ENCODE measurements at places on chromosomes 3 and 15.

DNA sequence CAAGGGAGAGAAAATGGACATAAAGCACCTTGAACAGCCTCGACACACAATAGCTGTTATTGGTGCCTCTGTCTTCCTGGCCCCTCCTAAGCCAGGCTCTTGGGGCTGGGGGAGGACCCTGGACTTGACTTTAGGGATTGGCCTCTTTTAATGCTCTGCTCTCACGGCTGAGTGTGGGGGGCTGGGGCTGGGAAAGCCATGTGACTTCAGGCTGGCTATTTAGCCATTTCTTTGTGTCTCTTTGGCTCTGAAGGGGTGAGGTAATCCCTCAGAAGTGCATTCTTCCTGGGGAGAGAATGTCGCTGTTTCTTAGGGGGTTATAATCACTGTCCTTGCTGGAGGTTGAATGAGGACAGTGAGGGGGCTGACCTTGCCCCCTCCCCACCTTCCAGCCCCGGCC is 26.2 kb downstream of the MAGEF1 start:
- DNase-seq, result no peak
- no peaks in the 10 kb centered on the region for H3K4me1 ChIP-seq
- no peaks in the 10 kb centered on the region for H3K36me3 ChIP-seq

DNA sequence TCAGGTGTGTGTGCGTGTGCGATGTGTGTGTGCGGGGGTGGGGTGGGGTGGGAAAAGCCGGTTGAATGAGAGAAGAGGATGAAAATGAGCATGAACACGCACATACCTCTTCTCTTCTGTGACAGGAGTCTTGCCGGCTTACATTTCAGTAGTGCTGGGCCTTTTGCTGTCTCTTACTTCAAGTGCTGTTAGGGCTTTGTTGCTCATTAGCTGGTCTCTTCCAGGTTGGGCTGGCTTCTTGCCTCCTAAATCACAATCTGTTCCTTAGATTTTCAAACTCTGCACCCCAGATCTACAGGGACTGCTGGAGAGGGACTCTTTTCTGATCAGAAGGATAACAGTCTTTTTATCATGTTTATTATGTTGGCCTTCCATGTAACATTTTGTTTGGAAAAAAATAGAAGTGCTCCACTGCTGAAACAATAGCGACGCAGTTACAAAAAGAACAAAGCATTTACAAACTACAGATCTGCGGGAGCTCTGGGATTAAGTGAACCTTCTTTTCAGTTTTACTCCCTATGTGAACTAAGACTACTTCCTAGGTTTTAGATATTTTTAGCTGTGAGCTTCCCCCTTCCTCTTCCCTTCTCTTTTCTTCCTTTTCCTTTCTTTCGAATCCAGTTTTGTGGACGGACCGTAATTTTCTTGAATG is 48.5 kb downstream of the USP13 start:
- no peak overlapping the region for H3K4me3 ChIP-seq
- no peaks in the 10 kb centered on the region for H3K4me1 ChIP-seq
- H3K27me3 ChIP-seq, result no peaks in the 10 kb centered on the region
- DNase-seq, result no peak

GRCh38 chr3:187920030-187920429 is 174.8 kb upstream of the BCL6 start:
- H3K27me3 ChIP-seq, result no peaks in the 10 kb centered on the region
- DNase-seq, result no peak
- no peaks in the 10 kb centered on the region for H3K36me3 ChIP-seq

GRCh38 chr3:107369791-107370190 is 7.4 kb upstream of the CCDC54 start:
- H3K27ac ChIP-seq, result no peak overlapping the region
- H3K36me3 ChIP-seq, result no peaks in the 10 kb centered on the region
- H3K27me3 ChIP-seq, result no peaks in the 10 kb centered on the region
- DNase-seq, result no peak
